ENCODE measurements at places on chromosomes 5 and 9. TPM values are rescaled to one million over a fixed set of nuclear protein-coding genes. Genes with fewer than 3 reads are reported as not detected.

Gene ST8SIA4
- 6.7 TPM for polyA plus RNA-seq

Gene COMMD10
- 23.9 TPM for polyA plus RNA-seq

DNA sequence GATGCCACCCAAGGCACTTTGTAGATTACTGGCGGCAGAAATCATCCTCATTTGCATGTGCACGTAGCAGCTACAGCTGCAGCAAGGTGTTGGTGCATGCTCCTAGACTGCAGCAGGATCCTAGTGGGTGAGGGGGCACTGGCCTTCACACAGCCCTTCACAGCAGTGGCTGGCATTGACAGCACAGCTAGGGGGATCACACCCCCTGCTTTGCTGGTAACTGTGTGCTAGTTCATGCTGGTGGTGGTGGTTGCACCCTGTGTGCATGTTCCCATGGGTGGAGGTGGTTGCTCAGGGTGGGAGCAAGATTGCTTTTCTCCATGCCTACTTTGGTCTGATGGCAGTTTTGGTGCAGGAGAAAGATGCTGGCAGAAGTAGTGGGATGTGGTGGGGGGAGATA is 1695.1 kb upstream of the CDH6 start:
- no peak for DNase-seq

Gene C7
- polyA plus RNA-seq: 4.0 TPM

DNA sequence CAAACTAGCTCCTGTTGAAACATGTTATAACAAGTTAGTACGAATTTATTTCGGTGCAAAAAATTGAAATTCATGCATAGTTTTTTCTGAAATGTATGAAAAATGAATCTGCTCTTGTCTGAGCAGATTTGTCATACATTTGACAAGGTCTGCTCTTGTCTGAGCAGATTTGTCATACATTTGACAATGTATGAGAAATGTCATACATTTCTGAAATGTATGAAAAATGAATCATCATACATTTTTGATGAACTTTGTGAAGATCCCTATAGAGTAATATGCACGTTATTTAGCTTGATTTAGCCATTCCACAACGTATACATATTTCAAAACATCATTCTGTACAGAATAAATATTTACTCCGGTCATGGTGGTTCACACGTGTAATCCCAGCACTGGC is 85.9 kb upstream of the PARP8 start:
- DNase-seq: no peak

GRCh38 chr9:121499427-121500164 is at the start of gene GGTA1:
TSS of gene GGTA1 (minus strand) at chr9:121499844. CDS start at chr9:121467922, 31,922 bp downstream.
- DNase-seq: peak; percentile 75

Gene TLX3
- not detected for polyA plus RNA-seq

DNA sequence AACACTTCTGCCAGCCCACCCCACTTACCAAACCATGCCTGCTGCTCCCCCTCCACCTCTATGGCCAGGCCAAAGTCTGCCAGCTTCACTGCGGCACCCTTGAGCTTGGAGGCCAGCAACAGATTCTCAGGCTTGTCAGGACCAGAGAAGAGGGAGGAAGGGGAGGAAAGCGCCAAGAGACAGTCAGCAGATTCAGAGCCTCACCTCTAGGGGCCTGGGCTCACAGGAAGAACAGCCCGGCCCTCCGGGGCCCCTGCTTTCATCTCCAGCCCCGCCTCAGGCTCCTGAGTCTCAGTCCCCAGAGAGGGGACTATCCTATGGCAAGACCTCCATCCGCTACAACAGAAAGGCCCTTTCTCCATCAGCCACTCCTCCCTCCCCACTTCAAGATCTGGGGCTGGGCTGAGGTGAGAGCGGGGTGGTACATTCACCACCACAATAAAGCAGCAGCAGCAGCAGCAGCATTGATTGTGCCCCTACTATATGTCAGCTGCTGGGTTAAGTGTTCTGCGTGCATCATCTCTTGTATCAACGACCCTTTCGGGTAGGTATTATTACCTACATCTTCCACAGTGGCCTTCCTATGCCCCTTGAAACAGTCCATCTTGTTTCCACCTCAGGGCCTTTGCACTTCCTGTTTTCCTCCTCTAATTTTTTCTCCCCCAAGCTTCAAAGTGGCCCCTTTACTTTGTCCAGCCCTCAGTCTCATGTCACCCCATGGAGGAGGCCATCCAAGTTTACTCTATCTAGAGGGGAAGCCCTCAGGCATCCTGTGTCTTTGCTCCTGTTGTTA is 36.0 kb downstream of the CAMK2A start:
- no peak for DNase-seq

- DNase-seq: peak; percentile 61
Observed at GRCh38 chr5:163695830-163696578, 190.6 kb downstream of the MAT2B start.

Gene NMUR2
- polyA plus RNA-seq: 0.22 TPM

Measured in hindlimb muscle (tissue), 1 donor.